ENCODE measurements at places on chromosomes 2 and 18. TPM values are rescaled to one million over a fixed set of nuclear protein-coding genes. Genes with fewer than 3 reads are reported as not detected.
A peak's percentile ranks its signal among the peaks of the same experiment; 100 is the strongest.

XDH gene
- not detected for total RNA-seq

- DNase-seq: no peak
Measured at GRCh38 chr2:43880952-43881351, 42.2 kb downstream of the ABCG8 start.

DNA sequence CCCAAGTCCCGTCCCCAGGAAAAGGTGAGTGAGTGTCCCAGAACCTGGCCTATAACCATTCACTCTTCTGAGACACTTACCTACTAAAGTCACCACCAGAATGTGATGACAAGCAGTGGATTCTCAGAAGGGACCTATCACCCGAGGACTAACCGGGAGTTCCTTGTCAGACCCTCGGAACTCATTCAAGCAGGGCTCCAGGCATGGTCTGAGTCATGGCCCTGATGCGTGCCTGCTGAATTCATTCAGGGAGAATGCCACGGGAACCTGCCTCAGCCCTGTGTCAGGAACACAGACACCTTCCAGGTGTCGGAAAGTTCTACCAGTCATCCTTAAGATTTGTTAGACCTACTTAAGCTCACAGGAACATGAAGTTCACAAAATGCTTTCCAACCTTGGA is 29.8 kb downstream of the ALPK2 start:
- no peak for DNase-seq

DNA sequence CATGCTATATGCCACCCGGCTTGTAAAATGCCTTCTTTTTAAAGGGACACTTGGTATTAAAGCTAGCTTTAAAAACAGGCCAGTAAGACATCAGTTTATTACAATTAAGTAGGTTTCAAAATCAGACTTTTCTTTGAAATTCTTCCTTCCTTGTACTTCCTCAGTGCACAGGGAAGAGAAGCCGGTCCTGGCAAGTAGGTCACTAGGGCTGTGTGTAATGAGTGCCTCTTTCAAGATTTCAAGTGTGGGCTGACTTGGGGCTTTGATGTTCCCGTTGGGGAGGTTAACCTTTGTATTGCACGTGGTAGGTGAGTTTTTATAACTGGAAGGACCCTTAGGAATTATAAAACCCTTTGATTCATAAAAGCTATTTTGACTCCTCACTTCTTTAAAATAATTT is 566.4 kb upstream of the ID2 start:
- DNase-seq: no peak

TFCP2L1 gene
- 0.11 TPM for total RNA-seq

DNA sequence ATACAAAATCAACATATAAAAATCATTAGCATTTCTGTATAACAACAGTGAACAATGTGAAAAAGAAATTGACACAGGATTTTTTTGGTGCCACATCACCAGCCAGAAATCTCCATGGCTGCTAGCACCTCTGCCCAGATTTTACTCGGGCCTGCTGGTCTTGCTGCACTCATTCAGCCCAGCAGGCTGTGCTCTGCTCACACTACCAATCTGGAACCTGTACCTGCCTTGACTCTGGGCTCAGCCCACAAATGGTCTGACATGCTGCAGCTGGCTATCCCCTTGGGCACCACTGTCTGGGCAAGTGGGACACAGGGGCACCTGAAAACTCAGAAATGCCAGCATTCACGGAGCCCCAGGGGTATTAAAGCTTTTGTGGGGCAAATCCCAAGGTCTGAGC is 392.5 kb upstream of the NRXN1 start:
- DNase-seq: peak; percentile 35

SCYGR3 gene
- total RNA-seq: not detected

ESPNL gene
- 0.60 TPM for total RNA-seq

ALPI gene
- total RNA-seq: not detected

- no peak for DNase-seq
Measured at GRCh38 chr18:6757931-6758330, 28.4 kb downstream of the ARHGAP28 start.

- DNase-seq: no peak
Measured at GRCh38 chr2:25698752-25699151, 25.4 kb upstream of the DTNB start.

DNA sequence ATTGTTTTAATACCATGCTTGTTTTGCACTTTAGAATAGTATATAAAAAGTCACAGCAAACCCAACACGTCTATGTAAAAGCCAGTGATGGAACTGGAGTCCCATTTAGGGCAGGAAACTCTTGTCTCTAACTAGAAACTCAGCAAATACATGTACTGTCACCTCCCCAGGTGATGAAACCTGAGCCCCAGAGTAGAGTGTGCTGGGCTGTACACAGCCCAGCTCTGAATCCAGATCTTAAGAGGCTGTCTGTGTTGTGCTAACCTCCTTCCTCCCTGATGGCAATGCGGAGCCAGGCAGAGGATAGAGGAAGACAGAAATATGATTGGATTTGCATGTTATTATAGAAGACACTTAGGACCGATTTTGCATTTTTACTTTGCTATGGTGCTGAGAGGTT is 317.5 kb upstream of the TRIB2 start:
- DNase-seq: no peak

- no peak for DNase-seq
Measured at GRCh38 chr2:196703695-196704094, 64.2 kb downstream of the CCDC150 start.

DNA sequence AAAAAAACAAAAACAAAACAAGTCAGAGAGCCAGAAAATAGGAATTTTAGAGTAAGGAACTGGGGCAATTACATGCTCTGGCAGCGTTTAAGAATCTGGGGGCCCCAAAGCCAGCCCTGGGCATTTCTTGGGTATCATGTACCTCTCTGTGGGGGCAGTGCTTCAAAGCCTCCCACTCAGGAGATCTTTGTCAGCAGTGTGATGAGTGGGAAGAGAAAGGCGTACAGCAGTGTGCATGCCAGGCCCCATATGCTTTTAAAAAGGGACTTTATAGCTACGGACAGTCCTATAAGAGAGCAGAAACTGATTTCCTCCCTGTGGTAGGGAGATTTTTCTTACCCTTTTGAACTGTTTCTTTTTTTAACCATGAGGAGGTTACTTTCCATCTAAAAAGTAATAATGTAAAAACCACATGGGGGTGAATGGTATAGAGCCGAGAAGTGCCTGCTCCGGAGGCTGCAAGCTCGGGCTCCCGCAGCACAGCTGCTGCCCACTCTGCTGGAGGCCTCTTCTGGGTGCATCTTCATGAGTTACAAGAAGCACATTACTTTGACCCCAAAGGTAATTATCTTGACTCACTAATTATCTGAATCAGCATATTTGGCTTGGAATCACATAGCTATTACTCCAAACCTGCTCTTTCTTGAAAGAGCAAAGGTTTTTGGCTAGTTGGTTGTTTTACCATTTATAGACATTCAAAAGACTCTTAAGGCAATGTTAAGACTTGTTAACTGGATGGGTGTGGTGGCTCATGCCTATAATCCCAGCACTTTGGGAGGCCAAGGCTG is 46.4 kb downstream of the PROC start:
- no peak for DNase-seq

GRCh38 chr18:78408623-78409022 is 571.0 kb upstream of the SALL3 start:
- DNase-seq: no peak

DNA sequence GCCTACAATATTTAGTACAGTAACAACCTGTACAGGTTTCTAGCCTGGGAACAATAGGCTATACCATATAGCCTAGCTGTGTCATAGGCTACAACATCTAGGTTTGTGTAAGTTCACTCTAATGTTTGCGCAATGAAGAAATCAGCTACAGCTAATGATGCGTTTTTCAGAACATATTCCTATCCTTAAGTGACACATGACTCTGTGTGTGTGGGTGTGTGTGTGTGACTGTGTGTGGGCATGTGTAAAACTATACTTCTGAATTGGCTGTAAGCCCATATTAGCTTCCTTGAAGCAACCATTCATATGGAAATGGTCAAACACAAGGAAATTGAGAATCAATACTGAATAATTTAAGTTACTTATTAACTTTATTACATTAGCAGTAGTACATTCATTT is 120.8 kb upstream of the SULT1C3 start:
- DNase-seq: no peak

GRCh38 chr2:985317-985898 is 34.8 kb downstream of the SNTG2 start:
- no peak for DNase-seq

DNA sequence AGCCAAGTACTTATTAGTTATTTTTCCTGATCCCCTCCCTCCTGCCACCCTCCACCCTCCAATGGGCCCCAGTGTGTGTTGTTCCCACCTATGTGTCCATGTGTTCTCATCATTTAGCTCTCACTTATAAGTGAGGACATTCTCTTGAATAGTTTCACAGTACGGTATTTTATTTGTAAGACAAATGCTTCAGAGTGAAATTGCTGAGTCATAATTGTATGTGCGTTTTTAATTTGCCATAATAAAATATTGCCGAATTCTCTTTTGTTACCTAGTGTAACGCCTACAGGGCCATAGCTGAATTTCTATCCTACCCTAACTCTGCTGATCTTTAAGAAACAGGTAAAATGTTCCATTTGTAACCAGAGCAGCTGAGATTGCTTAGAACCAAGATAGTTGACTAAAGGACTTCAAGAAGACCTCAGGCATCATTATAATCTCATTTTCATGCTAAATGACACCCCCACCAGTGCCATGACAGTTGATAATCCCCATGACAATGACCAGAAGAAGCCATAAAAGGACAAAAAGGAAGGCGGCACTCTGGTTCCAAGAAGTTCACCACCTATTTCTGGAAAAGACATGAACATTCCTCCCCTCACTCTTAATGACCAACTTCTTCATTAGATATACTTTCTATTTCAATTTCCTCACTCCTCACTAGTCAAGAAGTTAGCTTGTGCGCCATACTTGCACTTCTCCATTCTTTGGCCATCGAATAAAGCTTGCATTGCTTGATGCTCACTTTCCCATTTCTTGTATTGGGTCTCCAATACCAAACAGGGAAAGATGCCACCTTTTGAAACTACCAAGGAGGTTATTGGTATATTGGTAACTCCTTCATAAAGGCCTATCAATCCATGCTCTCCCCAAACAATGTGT is 18.4 kb downstream of the SCN9A start:
- DNase-seq: no peak

RAB31 gene
- total RNA-seq: 42.3 TPM

DNA sequence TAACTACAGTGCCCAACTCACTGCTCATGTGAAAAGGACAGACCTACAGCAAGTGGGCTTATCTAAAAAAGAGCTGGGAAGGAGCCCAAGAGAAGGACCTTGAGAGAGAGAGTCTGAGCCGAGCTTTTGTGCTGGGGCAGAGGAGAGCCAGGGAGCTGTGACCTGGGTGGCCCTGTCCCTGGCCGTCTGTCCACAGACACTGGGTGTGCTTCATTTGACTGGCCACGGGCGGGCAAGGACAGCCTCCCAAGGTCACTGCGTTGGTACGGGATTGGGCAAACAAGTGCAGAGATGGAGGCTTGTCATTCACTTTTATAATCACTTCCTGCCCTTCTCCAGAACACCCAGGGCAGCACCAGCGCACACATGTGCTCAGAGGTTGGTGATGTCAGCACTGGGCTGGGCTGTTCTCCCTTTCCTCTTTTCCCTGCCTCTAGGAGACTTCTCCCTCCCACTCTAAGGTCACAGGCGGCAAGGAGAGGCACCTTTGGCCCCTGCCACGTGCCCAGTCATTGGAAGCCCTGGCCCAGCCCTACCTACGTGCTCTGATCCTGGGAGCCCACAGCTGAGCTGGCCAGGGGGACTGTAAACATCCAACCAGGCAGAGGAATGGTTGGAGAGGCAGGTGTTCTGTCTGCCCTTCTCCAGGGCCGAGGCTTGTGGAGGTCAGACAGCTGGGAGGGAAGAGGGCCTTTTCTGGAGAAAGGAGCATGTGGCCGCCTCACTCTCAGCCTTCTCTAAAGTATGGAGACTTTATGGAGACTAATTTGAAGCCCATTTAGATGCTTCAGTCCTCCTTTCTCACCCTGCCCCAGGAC is 6.4 kb upstream of the PSD4 start:
- DNase-seq: no peak

DNA sequence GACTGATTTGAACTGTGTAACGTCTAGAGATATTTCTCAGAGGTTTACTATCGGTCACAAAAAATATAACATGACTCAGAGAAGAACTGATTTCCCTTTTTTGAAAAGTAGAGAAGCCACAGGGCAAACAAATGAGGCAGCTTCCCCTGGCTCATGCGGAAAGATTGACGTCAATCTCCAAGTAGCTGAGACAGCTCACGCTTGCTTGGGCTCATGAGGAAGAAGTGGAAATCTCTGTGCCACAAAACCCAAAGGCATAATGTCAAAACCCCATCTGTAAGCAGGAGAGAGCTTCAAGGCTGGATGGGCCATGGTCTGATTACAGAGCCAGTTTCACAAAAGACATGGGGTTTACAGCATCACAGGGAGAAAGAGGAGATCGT is 188.1 kb downstream of the ARL4C start:
- no peak for DNase-seq

DNA sequence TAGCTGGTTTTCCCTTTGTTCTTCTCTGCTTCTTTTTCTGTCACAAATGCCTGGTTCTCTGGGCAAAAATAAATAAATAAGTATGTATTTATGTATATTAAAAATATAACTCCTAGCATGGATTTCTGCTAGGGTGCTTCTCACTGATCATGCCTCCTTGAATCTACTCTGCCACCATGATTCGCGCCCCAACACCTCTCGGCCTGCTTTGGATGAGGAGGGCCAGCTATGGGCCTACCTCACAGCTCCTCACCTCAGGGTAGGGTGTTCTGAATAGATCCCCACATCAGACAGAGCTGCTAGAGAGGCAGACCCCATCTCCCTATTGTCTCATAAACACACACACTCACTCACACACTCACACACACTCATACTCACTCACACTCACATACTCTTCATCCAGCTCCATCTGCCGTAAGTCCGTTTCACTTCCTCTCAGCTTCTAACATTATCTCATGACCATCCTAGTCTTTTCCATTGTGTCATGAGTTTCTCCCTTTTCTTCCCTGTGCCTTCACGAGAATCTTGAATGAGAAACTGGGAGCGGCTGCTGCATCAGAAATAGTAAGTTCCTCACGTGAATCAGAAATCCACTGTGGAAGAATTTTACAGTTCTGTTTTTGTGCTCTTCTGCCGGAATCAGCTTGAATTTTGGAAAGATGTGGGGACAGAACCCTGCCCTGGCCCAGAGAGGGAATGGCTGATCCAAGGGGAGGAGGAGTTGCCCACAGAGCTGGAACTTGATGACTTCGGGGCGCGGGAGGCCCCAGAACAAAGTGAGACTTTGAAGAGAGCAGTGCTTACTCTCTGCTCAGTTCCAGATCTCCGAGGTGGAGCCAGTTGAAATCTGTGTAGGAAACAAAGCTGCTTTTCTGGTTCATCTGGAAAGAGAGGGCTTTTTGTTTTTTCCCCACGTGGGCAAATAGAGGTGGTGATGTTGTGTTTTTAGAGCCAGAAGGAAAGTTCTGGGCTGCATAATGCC is 20.9 kb downstream of the ANXA4 start:
- DNase-seq: peak; percentile 67

DNA sequence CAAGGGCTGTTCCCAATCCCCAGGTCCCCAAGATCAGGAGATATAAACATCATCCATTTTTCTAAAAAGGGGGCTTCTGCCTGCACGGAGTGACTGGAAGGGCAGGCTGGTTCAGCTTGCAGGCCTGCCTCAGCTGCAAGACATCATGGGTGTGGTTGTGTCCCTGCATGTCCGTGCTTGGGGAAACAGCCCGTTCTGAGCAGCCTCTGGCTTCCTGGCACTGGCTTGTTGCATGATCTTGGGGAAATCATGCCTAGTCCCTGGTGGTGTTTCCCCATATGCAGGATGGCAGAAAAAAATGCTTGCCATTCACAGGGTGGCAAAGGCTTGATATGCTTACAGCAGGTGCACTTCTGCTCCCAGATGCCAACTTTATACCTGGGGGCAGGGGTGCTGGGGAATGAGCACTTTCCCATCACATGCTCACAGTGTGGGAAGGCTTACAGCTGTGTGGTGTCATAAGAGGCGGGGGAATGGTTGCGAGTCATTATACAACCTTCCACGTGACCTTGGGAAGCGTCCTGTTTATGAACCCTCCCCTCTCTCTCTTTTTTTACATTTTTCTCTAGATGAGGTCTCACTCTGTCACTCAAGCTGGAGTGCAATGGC is 7.2 kb downstream of the PCARE start:
- DNase-seq: no peak

Data from right cardiac atrium (tissue), 5 donors.